ENCODE measurements at places on chromosomes 3 and 15.
A peak's percentile ranks its signal among the peaks of the same experiment; 100 is the strongest.

GRCh38 chr3:125402639-125403038 lies 27.5 kb upstream of the ZNF148 start:
- no peak for DNase-seq

- no peak for DNase-seq
Observed at GRCh38 chr15:42549032-42549491, 424 bp downstream of the HAUS2 start.

DNA sequence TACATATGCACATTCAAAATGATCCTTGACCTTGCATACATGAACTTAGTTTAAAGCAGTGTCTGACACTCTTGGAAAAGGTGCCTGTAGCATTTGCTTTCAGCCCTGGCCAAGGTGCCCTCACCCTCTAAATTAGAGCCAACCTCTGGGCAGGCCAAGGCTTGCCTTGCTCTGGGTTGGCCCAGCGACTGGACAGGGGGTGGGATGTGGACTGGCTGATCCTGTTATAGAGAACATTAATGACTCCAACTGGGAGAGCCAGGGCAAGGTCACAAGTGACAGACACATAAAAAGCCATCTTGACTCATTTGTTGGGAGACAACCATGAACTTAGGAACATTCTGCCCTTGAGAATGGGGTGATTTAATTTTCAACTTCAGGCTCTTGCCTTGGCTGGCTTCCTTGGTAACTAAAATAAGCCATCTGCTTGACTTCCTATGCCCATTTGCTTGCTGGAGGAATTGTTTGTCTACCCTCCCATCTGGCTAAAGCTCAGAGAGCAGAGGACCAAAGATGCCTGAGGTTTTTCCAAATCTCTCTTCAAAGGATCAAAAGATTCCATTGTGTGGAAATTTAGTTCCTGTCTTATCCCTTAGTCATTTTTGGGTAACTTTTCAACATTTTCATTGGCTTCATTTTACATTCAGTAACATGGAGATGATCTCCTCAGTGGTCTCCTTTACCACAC lies 403.7 kb downstream of the SOX2 start:
- no peak for DNase-seq

DNA sequence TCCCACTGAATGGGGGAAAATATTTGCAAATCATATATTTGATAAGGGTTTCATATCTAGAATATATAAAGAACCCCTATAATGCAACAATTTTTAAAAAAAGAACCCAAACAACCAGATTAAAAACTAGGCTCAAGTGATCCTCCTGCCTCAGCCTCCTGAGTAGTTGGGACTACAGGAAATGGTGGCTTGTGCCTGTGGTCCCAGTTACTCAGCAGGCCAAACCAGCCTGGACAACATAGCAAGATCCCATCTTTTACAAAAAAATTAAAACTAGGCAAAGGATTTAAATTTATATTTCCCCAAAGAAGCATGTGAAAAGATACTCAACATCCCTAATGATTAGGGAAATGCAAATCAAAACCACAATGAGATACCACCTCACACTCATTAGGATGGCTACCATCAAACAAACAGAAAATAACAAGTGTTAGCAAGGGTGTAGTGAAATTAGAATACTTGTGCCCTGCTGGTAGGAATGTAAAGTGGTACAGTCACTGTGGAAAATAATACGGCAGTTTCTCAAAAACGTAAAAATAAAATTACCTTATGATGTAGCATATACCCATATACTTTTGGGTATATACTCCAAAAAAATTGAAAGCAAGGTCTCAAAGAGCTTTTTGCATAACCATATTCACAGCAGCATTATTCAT lies 19.7 kb downstream of the TFDP2 start:
- DNase-seq: no peak

DNA sequence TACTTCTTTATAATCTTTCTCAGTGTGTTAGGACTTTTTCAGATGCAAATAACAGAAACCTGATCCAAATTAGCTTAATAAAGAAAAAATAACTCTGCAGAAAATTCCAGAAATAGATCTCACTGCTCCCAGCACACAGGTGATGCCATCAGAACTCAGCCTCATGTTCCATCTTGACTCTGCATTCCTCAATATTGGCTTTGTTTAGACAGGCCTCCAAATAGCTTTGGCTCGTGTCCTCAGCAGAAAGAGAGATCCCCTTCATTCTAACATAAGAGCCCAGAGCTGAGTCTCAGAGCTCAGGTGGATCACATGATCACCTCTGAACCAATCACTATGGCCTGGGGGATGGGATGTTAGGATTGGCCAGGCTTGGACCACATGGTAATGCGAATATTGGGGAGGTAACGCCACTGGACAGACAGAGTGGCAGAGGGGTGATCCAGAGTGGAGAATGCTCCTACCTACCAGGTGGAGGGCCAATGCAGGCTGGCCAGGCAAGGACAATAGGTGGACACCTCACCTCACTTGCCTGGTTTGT lies 46.6 kb upstream of the TBC1D21 start:
- no peak for DNase-seq

DNA sequence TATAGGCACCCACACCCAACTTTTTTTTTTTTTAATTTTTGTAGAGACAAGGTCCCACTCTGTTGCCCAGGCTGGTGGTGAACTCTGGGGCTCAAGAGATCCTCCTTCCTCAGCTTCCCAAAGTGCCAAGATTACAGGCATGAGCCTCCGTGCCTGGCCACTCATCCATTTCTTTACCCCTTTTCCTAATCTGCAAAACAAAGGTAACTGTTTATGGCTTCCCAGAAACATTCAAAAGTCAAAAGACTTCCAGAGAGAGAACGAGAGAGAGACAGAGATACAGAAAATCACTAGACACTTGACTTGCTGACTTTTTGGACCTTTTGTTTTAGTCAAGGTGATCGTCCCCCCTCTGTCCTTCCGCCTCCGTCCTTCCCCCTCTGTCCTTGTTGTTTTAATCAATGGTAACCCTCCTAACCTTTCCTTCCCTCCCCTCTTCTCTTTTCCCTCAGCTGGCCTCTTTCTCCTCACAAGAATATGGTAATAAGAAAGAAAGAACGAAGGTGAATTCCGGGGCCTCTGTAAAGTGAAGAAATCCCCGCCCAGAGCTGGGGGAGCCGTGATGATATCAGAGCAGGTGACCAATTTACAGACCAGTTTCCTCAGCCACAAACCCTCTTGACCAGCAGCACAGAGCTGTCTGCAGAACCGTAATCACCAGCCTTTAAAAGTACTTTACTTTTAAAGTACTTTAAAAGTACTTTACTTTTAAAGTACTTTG lies 21.9 kb downstream of the KLHL6 start:
- DNase-seq: no peak

GRCh38 chr3:98994128-98994762 lies 92.8 kb upstream of the DCBLD2 start:
- no peak for DNase-seq

DNA sequence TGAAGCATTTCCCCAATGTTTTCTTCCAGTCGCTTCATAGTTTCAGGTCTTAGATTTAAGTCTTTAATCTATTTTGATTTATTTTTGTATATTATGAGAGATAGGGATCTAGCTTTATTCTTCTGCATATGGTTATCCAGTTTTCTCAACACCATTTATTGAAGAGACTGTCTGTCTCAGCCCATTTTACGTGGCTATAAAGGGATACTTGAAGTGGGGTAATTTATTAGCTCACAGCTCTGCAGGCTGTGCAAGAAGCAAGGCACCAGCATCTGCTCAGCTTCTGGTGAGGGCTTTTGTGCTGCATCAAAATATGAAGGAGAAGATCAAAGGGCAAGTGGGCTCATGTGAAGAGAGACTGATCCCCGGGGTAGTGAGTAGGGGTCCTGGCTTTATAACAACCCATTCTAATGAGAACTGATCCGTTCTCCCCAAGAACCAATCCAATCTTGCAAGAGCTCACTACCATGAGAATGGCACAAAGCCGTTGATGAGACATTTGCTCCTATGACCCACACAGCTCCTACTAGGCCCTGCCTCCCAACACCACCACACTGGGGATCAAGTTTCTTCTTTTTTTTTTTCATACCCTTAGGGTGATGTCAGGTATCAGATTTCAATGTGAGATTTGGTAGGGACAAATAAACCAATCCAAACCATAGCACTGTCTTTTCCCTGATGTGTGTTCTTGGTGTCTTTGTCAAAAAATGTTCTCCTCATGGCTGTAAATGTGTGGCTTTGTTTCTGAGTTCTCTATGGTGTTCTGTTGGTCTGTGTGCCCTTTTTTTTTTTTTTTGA lies 63.2 kb downstream of the IQGAP1 start:
- no peak for DNase-seq

- peak; percentile 61 for DNase-seq
Observed at GRCh38 chr15:99454941-99455788, 110.6 kb upstream of the MEF2A start.

GRCh38 chr3:194312743-194313281 lies 38.3 kb downstream of the CPN2 start:
- no peak for DNase-seq
